ENCODE measurements at places on chromosomes 12 and 14.

DNA sequence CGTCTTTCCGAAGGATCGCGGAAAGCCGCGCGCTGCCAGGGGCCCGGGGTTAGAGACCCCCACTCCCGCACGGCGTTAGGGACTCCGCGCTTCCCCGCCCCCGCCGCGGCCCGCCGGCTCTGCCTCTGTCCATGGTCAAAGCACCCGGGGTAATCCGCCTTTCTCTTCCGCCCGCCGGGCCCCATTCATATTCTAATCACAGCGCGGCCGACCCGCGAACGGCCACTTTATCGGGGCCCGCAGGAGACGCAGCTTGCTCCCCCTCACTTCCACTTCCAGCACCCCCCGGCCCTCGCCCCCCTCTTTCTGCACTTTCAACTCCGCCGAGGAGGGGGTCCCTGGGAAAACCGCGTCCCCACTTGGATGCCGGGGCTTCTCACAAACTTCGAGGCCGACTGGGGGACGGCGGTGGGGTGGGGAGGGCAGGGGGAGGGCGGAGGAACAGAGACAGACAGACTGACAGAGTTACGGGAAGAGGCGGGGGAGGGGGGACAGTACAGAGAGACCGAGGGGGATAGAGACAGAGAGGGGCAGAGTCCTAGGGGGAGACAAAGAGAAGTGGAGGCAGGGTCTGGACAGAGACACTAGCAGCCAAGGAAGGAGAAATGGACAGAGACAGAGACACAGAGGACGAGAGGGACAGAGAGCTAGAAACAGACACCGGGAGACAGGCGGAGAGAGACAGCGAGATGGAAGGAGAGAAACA lies 1.1 kb upstream of the RFX4 start:
- no peak for DNase-seq

GRCh38 chr14:23202001-23202400 lies 18.5 kb upstream of the SLC7A8 start:
- DNase-seq: no peak

DNA sequence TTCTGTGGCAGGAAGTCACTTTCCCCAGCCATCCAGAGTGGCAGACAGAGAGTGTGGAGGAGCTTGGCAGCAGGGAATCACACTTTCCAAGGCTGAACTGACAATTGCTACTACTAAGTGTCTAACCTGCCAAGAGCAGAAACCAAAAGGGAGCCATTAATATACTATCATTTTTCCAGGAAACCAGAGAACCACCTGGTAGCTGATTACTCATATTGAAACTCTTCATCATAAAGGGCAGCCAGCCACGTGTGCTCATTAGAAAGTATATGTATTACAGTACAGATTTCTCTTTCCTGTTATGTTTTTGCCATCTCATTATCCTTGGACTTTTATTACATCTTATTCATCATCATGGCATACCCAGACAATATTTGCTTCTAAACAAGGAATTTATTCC lies 374.9 kb downstream of the GXYLT1 start:
- DNase-seq: no peak

GRCh38 chr14:67240978-67241410 lies 241 bp upstream of the PALS1 start:
- peak; percentile 90 for DNase-seq

DNA sequence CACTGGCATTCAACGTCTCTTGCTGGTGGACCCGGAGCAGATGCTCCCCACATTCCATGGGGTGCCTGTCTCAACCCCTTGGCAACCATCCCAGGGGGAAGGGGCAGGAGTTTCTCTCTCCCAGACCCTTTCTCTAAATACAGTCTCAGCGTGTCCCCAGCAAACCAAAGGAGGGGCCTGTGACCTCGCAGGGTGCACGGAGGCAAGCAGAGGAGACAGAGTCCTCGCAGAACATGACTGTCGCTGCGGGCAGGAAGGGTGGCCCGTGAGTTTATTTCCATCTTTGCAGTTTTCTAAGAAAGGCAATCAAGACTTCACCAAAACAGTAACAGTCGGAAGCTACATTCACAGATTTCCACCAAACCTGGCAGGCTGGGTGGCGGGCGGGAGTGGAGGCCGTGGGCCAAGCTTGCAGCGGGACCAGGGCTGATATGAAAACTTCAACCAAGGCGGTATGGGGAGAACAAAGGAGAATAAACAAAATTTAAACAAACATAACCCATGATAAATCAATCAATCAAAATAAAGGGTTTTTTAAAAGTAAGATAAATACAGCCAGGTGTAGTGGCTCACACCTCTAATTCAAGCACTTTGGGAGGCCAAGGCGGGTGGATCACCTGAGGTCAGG lies 18.6 kb downstream of the BRF1 start:
- DNase-seq: no peak

DNA sequence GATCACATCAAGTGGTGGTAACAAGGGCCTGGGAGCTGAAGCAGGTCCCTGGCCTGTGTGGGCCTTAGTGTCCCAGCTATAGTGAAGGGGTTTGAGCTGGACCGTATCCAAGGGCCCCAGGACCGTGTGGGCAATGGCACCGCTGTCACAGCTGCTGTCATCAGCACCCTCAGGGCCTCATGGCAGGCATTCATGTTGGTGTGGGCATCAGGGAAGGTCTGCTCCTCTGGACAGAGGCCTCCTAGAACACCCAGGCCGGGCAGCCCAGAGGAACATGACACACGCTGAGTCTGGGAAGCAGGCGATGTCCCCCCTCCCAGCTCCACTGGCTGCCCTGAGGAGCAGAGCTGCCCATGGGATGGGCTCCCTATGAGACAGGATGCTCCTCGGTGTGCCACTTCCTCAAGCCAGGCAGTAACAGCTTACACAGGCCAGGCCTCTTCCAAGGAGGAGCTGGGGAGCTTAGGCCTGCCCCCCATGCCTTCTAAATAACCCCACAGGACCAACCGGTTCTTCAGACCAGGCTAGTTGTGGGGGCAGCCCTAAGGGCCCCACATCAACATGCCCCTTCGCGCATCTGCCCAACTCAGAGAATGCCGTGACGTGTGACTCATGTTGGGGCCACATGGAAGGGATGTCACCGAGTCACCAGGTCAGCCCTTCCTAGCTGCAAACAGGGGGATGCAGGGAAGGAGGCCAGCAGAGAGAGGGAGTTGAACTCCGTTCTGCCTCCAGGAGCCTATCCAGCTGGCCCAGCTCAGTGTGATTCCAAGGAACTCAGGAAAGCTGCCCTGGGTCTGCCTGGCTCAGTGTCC lies 80.4 kb downstream of the PITPNM2 start:
- DNase-seq: no peak

DNA sequence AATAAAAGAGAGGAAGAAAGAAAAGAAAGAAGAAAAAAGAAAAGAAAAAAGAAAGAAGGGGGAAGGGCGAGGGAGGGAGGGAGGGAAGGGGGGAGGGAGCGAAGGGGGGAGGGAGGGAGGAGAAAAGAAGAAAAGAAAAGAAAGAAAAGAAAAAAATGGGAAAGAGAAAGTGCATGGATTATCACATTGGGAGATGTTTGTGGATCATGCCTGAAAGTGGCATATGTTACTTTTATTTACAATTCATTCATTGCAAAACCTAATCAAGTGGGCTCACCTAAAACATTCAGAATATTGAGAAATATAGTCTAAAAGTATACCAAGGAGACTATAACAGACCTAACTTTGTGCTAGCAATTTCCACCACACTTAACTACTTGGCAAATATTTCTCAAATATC lies 246.9 kb upstream of the SYT1 start:
- DNase-seq: no peak

DNA sequence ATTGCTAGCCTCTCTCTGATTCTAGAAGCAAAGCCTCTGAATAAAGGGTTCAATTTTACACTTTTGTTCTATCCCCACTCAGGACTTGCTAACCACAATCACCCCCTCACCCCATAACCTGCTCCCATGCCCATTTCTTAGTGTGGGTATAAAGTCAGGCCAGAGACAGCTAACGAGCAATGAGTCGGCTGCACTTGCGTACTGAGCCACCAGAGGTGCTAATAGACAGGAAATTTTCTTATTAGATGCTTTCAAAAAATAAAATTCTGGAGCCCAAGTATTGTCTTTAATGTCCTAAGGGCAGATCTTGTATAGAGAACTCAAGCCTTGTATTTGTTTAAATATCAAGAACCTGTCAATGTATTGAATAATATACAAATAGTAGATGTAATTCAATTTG lies 256.9 kb downstream of the SYT1 start:
- no peak for DNase-seq

DNA sequence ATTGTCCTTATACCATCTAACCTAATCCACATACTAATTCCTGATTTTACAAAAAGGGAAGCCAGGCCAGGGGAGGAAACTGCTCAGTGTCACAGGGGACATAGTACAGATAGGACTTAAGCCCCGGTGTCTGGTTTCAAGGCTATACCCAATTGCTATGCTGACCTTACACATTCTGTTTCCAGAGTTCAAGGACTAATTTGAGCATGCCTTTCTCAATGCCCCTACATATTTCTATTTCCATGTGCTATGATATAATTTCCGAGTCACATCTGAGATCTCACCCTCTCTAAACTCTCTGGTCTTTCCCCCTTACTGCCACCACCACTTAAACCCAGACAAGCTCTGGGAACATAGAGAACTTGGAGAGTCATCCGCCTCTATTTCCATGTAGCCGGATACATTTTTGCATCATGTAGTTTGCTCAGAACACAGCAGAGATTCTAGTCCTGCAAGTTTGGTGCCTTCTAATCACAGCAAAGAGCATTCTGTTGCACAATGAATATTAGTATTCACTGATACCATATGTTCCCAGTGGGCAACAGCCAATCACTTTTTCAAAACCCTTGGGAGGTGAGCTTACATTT lies 34.2 kb downstream of the PPM1H start:
- DNase-seq: no peak

GRCh38 chr12:1481326-1481725 lies 113.1 kb downstream of the FBXL14 start:
- DNase-seq: no peak

DNA sequence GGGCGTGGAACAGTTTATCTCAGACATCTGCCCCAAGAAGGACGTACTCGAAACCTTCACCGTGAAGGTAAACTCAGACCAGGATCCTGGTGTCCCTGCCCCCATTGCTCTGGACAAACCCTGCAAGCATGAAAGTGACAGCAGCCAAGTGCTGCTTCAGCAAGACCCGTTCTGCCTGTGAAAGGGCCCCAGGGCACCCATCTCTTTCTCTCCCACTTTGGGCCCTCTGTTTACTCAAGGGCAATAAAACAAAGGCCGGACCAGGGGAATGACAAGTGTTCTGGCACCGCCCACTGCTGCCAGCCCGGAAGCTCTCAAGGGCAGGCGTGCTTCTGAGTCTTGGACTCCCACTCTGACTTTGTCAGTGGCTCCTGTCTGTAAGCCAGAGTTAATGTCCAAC lies 35.3 kb downstream of the CD9 start:
- no peak for DNase-seq

DNA sequence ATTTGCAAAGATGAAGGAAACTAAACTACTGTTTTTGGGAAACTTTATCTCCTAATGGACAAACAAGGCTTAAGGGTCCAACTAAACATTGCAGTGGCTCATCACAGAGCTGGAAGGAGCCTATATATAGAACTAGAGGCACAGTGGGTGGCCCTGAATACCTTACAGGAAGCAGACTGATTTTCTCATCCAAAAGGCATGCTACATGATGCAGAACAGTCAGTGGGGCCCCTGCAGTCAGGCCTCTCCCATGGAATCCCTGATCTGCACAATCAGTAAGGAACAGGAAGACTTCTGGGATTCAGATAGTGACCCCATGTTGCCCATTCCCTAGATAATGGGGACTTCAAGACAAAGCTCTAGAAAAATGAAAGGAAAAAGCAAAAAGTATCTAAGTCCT lies 1.9 kb upstream of the LLPH start:
- DNase-seq: no peak

- DNase-seq: no peak
Measured at GRCh38 chr12:132085291-132085635, 58.9 kb downstream of the DDX51 start.

- DNase-seq: no peak
Measured at GRCh38 chr12:26431211-26431610, 235.8 kb downstream of the SSPN start.

- no peak for DNase-seq
Measured at GRCh38 chr14:95835121-95835730, 41.4 kb upstream of the TUNAR start.

GRCh38 chr14:58690801-58691516 lies 53.2 kb downstream of the DACT1 start:
- no peak for DNase-seq

DNA sequence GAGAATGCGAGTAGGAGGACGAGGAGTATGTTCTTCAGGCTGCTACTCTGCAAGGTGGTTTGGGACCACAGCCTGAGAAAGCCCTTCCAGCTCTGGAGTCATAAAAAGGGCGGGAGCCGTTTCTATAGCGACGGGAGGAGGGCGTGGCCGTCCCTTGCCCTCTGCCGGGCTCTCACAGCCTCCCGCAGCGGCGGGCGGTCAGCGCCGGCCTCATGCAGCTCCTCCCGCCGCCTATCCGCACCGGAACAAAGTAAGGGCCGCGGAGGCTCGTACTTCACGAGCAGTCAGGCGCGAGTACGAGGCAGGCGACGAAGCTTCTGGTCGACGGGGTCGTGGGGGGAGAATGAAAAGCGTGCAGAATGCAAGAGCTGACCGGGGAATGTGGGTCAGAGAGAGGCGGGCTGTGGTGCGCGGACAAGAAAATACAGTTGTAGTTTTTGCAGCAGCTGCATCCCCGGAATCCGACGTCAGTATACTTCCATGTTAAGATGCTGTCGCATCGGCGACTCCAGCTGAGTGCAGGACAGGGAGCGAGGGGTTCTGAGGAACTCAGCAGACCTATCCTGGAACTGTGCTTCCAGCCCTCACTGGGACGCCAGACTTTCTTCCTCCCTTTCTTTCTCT lies at the start of gene DYRK4:
TSS of gene DYRK4 (plus strand) at position 175 of the 624 bp plus-strand sequence. CDS start at position 213, 38 bp downstream.
- DNase-seq: no peak

- peak; percentile 42 for DNase-seq
Measured at GRCh38 chr14:52267501-52268278, at the start of gene PTGDR. Gene PTGDR, plus strand, starts transcription at chr14:52267698. Its CDS starts 117 bp downstream, at chr14:52267815.

- no peak for DNase-seq
Measured at GRCh38 chr14:46322730-46323403, 328.7 kb downstream of the RPL10L start.

DNA sequence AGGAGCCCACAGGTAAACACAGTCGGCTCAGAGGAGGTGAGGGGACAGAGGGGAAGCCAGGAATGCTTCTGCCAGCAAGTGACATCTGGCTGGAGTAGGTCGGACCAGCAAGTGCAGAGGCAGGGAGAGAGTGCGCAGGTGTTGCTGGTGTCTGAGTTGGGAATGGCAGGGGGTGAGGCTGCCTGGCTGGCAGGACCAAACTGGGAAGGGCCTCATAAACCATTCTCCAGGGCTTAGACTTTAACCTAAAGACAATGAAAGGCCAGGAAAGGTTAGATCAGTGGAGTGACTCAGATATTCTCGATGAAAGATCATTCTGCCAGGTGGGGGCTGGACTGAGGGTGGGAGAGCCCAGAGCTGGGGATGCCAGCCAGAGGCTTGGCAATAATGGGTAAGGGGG lies 66.4 kb downstream of the ITPK1 start:
- no peak for DNase-seq

Measured in central memory CD4-positive, alpha-beta T cell (primary cell).